ENCODE measurements at places on chromosomes 7 and 10. TPM values are rescaled to one million over a fixed set of nuclear protein-coding genes. Genes with fewer than 3 reads are reported as not detected.

- H3K27me3 ChIP-seq, result peaks cover 13% of the 10 kb centered on the region
- no peaks in the 10 kb centered on the region for H3K36me3 ChIP-seq
- H3K4me1 ChIP-seq, result no peaks in the 10 kb centered on the region
- no peak for DNase-seq
These were observed 41.1 kb upstream of the CPN1 start for GRCh38 chr10:100122780-100123179.

- peaks cover 54% of the 10 kb centered on the region for H3K4me1 ChIP-seq
- peaks cover 3% of the 10 kb centered on the region for H3K27me3 ChIP-seq
These were observed 66.5 kb downstream of the BICC1 start for GRCh38 chr10:58579011-58579655.

GRCh38 chr10:119112056-119112455 lies 8.1 kb downstream of the DENND10 start:
- H3K36me3 ChIP-seq, result peaks cover 83% of the 10 kb centered on the region
- no peaks in the 10 kb centered on the region for H3K27me3 ChIP-seq
- no peak overlapping the region for H3K27ac ChIP-seq
- DNase-seq, result no peak
- H3K4me1 ChIP-seq, result no peaks in the 10 kb centered on the region
- H3K4me3 ChIP-seq, result no peak overlapping the region

GRCh38 chr7:44654255-44654796 lies 47.9 kb downstream of the OGDH start:
- DNase-seq, result no peak
- peaks cover 12% of the 10 kb centered on the region for H3K36me3 ChIP-seq
- peak overlapping the region; percentile 90 for H3K27ac ChIP-seq
- H3K4me1 ChIP-seq, result peaks cover 9% of the 10 kb centered on the region
- no peak overlapping the region for H3K4me3 ChIP-seq
- H3K27me3 ChIP-seq, result no peaks in the 10 kb centered on the region

GRCh38 chr10:78523453-78523852 lies 489.8 kb downstream of the RPS24 start:
- no peaks in the 10 kb centered on the region for H3K36me3 ChIP-seq
- DNase-seq, result no peak
- no peak overlapping the region for H3K27ac ChIP-seq
- H3K4me3 ChIP-seq, result no peak overlapping the region

- no peaks in the 10 kb centered on the region for H3K4me1 ChIP-seq
- H3K36me3 ChIP-seq, result no peaks in the 10 kb centered on the region
- no peak overlapping the region for H3K4me3 ChIP-seq
- DNase-seq, result no peak
These were observed 119.0 kb upstream of the IMMP2L start for GRCh38 chr7:111681242-111681641.

DNA sequence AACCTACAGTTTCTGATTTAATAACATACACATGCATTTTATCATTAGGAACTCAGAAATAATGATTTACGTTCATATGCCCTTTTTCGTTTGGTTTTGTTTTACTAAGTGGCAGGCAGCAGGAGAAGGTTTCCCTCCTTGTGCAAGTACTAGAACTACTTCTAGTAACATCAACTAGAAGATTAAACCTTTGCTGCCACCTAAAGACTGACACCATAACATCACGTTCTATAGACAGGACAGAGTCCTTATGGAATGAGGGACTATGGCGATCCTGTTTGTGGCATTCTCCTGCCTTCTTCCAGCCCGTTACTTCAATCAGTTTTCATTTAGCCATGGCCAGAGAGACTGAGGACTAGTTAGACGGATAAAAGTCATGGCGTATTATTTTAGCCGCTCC lies 53.2 kb downstream of the GAD2 start:
- H3K27ac ChIP-seq, result no peak overlapping the region
- no peak for DNase-seq
- no peaks in the 10 kb centered on the region for H3K36me3 ChIP-seq
- no peaks in the 10 kb centered on the region for H3K4me1 ChIP-seq

- no peak overlapping the region for H3K4me3 ChIP-seq
- H3K4me1 ChIP-seq, result peaks cover 5% of the 10 kb centered on the region
- DNase-seq, result no peak
- no peaks in the 10 kb centered on the region for H3K27me3 ChIP-seq
- H3K27ac ChIP-seq, result no peak overlapping the region
- peaks cover 98% of the 10 kb centered on the region for H3K36me3 ChIP-seq
These were observed 20.0 kb downstream of the RBM17 start for GRCh38 chr10:6108631-6109443.

DNA sequence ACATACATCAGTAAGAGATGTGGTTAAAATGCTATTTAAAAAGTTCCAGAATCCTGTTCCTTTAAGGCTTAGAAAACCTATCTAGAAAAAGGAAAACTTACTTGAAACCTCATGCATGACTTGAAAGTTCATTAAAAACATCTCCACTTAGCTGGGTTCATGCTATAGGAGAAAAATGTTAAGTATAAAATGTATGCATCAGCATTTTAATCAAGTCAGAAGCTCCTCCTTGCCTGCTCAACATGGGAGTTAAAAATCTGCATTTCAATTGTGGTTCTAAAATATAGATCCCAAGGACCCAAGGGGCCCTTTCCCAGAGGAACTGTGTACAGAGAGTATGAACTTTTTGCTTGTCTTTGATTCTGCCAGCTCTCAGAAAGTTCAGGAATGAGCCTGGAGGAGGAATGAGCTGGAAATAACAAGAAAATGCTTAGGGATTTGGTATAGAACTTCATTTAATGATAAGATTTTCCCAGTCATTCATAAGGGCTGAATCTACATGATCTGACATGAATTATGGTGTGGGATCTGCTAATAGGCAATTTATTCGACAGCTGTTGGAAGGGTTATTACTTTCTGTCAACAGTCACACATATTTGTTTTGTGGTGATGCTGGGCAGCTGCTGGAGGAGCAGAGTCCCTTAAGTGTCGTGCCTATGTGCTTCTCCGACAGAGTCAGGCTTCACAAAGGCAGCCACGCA lies 85.6 kb upstream of the MTPN start:
- no peaks in the 10 kb centered on the region for H3K36me3 ChIP-seq
- DNase-seq, result no peak
- no peak overlapping the region for H3K4me3 ChIP-seq

- H3K4me3 ChIP-seq, result no peak overlapping the region
- H3K4me1 ChIP-seq, result no peaks in the 10 kb centered on the region
- DNase-seq, result no peak
- no peaks in the 10 kb centered on the region for H3K27me3 ChIP-seq
- H3K36me3 ChIP-seq, result no peaks in the 10 kb centered on the region
These were observed 46.6 kb upstream of the PODXL start for GRCh38 chr7:131602994-131603372.

DNA sequence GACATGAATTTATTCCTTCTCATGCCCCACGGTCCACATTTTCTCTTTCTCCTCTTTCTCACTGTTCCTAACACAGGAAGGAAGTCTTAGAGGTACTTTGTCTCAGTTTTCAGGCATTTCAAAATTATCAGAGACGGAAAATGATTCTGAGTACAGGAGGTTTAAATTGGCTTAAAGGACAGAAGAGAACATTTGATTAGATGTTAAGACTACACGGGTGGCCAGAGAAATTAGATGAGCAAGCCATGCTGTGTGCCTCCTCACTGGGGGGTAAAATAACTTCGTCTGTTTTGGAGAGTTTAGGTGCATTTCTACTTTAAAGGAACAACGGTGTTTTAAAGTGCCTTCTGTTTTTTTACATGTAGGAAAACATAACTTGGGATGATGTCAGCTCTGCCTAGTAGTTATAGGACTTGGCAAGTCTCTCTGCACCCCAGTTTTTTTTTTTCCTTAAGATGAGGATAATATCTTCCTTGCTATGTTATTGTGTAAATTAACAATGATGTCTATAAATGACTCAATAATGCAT lies 66.9 kb downstream of the MCMBP start:
- DNase-seq, result no peak
- no peaks in the 10 kb centered on the region for H3K27me3 ChIP-seq
- H3K27ac ChIP-seq, result no peak overlapping the region
- peaks cover 32% of the 10 kb centered on the region for H3K36me3 ChIP-seq
- no peak overlapping the region for H3K4me3 ChIP-seq

DNA sequence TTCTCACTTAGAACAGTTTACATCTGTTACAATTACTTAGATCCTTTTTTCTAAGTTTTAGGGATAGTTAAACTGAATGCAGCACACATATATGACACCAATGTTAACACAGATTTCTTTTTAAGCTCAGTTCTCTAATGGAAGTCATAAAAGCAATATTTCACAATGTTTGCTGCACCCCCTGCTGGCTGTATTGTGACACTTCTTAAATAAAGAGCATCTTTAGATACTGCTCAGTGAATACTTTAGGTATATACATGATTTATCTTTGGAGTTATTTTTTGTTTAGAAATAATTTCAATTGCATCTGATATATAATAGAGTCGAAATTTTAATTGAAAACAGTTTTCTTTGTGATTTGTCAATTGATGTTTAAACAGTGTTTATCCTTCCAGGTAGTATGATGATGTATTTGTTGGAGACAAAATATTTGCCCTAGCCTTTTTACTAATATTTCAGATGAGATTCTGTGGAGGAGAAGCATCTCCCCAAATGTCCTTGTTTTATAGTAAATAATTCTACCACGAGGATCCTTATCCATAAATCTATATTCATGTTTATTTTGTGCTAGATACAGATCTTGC lies 174.4 kb downstream of the ST7 start:
- H3K4me3 ChIP-seq, result no peak overlapping the region
- no peak overlapping the region for H3K27ac ChIP-seq
- H3K4me1 ChIP-seq, result peaks cover 14% of the 10 kb centered on the region
- peak; percentile 27 for DNase-seq
- H3K27me3 ChIP-seq, result no peaks in the 10 kb centered on the region

GRCh38 chr10:107418085-107418806 lies 253.7 kb upstream of the SORCS1 start:
- DNase-seq, result no peak
- H3K36me3 ChIP-seq, result no peaks in the 10 kb centered on the region
- no peak overlapping the region for H3K4me3 ChIP-seq
- H3K27me3 ChIP-seq, result no peaks in the 10 kb centered on the region

GRCh38 chr7:26096136-26096535 lies 55.9 kb upstream of the NFE2L3 start:
- peaks cover 6% of the 10 kb centered on the region for H3K27me3 ChIP-seq
- no peaks in the 10 kb centered on the region for H3K4me1 ChIP-seq
- no peaks in the 10 kb centered on the region for H3K36me3 ChIP-seq
- DNase-seq, result no peak
- H3K4me3 ChIP-seq, result no peak overlapping the region

GRCh38 chr7:116231949-116232348 lies 21.6 kb downstream of the TES start:
- H3K4me3 ChIP-seq, result no peak overlapping the region
- no peaks in the 10 kb centered on the region for H3K27me3 ChIP-seq
- DNase-seq, result no peak
- H3K36me3 ChIP-seq, result no peaks in the 10 kb centered on the region

DNA sequence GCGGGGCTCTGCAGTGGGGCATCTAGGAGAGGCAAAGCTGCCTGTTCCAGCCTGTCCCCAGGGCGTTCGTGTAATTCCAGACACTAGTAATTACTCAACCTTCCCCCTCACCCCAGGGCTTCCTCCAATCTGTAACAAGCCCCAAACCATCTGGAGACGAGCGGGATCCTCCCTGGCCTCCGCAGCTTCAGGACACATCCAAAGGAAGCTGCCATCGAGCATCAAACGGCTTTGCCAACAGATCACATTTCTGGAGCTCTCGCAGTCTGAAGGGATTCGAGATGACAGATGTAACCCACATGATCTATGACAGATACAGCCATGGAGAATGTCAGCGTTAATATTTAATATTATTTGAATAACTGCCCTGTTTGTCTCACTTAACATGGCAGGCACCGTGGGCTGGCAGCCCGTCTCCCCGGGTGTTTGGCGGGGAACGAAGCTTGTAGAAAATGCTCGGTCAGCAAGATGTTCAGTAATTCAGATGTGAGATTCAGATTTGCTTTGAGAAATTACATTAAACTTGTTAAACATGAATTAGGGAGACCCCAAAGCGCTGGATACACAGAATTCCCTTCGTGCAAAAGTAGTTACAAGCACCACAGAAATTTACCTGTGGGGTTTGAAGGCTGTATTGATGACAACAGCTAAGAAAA lies 108.5 kb upstream of the C7orf33 start:
- peaks cover 5% of the 10 kb centered on the region for H3K27me3 ChIP-seq
- no peaks in the 10 kb centered on the region for H3K36me3 ChIP-seq

GRCh38 chr10:34187201-34187600 lies 627.9 kb downstream of the PARD3 start:
- no peak overlapping the region for H3K4me3 ChIP-seq
- H3K4me1 ChIP-seq, result peaks cover 4% of the 10 kb centered on the region
- H3K27ac ChIP-seq, result no peak overlapping the region
- no peak for DNase-seq
- no peaks in the 10 kb centered on the region for H3K36me3 ChIP-seq

DNA sequence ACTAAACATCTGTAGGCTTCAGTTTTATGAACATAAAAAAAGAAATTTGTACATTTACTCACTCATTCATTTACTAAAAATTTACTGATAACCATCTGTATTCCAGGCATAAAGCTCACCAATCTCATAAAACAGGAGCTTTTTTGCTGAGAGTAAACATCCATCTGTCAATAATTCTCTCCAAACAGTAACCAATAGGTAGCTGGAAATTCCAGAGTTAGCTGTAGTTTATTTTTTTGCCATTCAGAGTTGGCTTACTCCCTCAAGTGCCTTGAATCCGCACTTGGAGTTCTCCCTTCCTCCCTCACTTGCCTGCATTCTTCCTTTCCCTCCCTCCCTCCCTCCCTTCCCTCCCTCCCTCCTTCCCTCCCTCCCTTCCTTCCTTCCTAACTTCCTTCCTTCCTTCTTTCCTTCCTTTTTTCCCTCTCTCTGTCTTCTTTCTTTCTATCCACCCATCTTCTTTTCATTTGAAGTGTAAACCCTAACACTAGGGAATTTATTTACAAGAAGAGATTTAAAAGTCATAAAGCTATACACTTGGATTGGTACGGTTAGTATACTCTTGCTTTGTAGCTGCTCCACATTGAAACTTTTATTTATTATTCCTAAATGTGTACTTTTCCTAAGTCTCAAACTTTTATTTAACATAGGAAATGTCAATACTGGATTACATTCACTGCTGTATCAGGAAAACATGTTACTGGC lies 44.6 kb upstream of the BICC1 start:
- H3K27me3 ChIP-seq, result no peaks in the 10 kb centered on the region
- H3K27ac ChIP-seq, result no peak overlapping the region
- H3K36me3 ChIP-seq, result no peaks in the 10 kb centered on the region

- H3K4me3 ChIP-seq, result no peak overlapping the region
- DNase-seq, result no peak
- H3K27ac ChIP-seq, result no peak overlapping the region
- H3K27me3 ChIP-seq, result no peaks in the 10 kb centered on the region
These were observed 30.0 kb upstream of the TES start for GRCh38 chr7:116180302-116180701.

DNA sequence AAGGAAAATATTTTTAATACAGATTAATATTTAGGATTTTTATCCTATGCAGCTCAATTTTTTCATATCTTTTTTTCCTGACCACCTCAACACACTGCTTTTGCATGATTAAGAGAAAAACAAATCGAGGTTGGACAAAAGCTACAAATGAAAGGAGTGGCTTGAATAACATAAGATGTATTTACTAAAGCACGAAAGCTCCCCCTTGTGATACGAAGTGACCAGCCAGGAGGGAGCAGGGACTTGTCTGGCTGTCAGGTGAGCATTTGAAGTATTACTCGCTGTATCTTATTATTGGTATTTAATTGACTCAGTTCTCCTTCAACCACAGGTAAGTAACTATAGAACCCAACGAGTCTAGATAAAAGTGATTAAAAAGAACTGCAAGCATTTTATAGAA lies 265.2 kb upstream of the PHF14 start:
- H3K4me3 ChIP-seq, result no peak overlapping the region
- no peaks in the 10 kb centered on the region for H3K4me1 ChIP-seq
- no peak for DNase-seq
- H3K27me3 ChIP-seq, result no peaks in the 10 kb centered on the region
- H3K36me3 ChIP-seq, result no peaks in the 10 kb centered on the region

The PARD3 gene
- total RNA-seq, result 29.3 TPM

The EN2 gene
- not detected for total RNA-seq

The CHRM2 gene
- 78.5 TPM for total RNA-seq

The POR gene
- total RNA-seq, result 80.1 TPM

The PTN gene
- total RNA-seq, result 18.7 TPM

The CCDC146 gene
- total RNA-seq, result 6.0 TPM

Data from heart left ventricle (tissue), 16 donors.